ENCODE measurements at places on chromosomes 16 and 17. TPM values are rescaled to one million over a fixed set of nuclear protein-coding genes. Genes with fewer than 3 reads are reported as not detected.
A peak's percentile ranks its signal among the peaks of the same experiment; 100 is the strongest.

GRCh38 chr17:1438593-1439083 is 17.4 kb downstream of the CRK start:
- H3K36me3 ChIP-seq = peaks cover 8% of the 10 kb centered on the region
- no peaks in the 10 kb centered on the region for H3K4me1 ChIP-seq
- DNase-seq = no peak

DNA sequence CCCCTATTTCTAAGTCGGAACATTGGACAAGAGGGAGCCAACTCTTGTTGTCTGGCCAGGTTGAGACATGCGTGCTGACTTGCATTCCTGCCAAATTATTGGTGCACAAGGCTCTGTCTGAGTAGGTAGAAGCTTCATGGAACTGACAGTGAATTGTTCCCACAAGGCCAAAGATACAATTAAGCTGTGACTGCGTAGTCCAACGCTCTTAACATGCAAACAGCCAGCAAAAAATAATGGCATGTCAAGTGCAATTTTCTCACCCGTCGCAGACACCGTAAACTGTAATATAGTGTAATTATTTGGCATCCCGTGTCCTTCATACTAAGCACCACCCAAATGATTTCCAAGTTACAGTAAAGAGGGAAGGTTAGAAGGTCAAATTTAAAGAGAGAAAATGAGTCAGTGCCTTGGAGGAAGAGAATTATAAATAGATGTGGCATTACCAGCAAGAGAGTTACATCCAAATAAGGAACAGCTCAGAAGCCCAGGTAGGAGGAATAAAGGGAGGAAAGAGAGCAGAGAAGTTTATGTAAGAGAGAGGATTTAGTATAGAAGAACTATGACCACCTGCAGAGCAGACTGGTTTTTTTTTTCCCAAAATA is 21.8 kb downstream of the CDH8 start:
- H3K4me1 ChIP-seq = no peaks in the 10 kb centered on the region
- DNase-seq = no peak
- H3K36me3 ChIP-seq = no peaks in the 10 kb centered on the region
- no peak overlapping the region for H3K4me3 ChIP-seq
- H3K27ac ChIP-seq = no peak overlapping the region

- H3K4me1 ChIP-seq = peaks cover 5% of the 10 kb centered on the region
- peaks cover 4% of the 10 kb centered on the region for H3K36me3 ChIP-seq
- no peak overlapping the region for H3K27ac ChIP-seq
- peaks cover 5% of the 10 kb centered on the region for H3K27me3 ChIP-seq
- no peak overlapping the region for H3K4me3 ChIP-seq
These were observed 58.5 kb downstream of the BAHCC1 start for GRCh38 chr17:81453712-81454111.

GRCh38 chr17:57465610-57466009 is 209.3 kb downstream of the MSI2 start:
- no peak for DNase-seq
- no peaks in the 10 kb centered on the region for H3K36me3 ChIP-seq
- no peak overlapping the region for H3K4me3 ChIP-seq
- peaks cover 45% of the 10 kb centered on the region for H3K4me1 ChIP-seq
- peaks cover 8% of the 10 kb centered on the region for H3K27me3 ChIP-seq
- peak overlapping the region; percentile 56 for H3K27ac ChIP-seq

The IST1 gene
- total RNA-seq = 271 TPM

The CLCN7 gene
- 118 TPM for total RNA-seq

The SSTR5 gene
- total RNA-seq = 1.3 TPM

All from glutamatergic neuron (in vitro differentiated cells).